Kasumi-1 (cell line): ENCODE measurements at places on chromosomes 1 and 21.
A peak's percentile ranks its signal among the peaks of the same experiment; 100 is the strongest.

- no peak for DNase-seq
Observed at GRCh38 chr1:150954708-150955107, 19.9 kb downstream of the CERS2 start.

DNA sequence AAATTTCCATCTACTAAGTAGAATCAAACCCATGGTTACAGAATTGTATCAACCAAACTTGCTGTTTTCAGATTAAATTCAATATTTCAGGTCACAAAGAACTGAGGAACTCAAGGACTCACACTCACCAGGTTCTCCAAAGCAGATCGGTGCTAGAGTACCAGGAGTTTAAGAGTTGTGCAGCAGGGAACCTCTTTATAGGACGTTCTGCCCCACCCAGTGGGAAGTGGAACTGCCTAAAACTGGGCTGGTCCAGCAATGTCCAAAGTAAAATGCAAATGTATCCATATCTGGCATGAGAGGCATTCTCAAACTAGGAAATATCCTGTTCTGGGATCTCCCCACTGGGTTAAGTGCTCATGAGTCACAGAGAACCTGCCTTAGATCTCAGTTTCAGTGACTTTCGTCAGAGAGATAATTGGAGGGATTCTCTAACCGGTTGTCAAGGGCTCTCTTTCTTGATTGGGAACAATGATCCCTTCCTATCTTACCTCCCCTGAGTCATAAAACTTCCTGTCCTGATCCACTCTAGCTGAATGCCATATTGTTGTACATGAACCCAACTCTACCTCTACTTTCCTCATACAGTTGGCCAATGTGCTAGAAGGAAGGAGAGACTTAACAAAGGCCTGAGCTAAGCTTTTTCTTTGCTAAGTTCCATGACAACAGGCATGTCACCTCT, at the start of gene SPRR2D:
TSS of gene SPRR2D (minus strand) at position 171 of the 682 bp plus-strand sequence. CDS start 774 bp downstream, outside the sequence.
- no peak for DNase-seq

GRCh38 chr1:198638894-198639635, at the start of gene PTPRC:
TSS of gene PTPRC (plus strand) at chr1:198639040. CDS start at chr1:198639269, 229 bp downstream.
- peak; percentile 96 for DNase-seq

- DNase-seq, result no peak
Observed at GRCh38 chr1:108502624-108503023, 52.5 kb downstream of the NBPF6 start.

DNA sequence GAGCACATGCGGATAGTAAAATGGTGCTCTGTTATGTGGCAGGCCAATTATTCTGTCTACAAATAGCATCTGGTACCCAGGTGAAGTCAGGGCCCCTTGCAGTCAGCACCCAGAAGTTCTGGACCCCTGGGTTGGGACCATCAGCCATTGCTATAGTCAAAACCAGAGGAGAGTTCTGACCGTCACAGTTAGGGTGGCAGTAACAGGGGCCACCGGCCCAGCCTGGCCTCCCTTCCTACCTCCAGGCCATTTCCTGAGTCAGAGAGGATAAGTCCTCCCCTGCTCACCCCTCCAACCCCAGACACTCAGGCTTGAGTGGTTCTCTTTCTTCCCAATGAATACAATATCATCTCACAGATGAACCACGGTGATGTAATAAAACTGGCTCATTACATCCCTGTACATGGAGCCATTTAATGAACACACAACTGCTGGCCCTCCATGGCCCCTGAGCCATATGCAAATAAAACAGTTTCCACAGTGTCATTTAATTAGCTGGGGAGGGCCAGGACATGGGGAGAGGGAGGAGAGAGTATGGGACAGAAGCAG, 673.6 kb downstream of the MATN1 start:
- no peak for DNase-seq

DNA sequence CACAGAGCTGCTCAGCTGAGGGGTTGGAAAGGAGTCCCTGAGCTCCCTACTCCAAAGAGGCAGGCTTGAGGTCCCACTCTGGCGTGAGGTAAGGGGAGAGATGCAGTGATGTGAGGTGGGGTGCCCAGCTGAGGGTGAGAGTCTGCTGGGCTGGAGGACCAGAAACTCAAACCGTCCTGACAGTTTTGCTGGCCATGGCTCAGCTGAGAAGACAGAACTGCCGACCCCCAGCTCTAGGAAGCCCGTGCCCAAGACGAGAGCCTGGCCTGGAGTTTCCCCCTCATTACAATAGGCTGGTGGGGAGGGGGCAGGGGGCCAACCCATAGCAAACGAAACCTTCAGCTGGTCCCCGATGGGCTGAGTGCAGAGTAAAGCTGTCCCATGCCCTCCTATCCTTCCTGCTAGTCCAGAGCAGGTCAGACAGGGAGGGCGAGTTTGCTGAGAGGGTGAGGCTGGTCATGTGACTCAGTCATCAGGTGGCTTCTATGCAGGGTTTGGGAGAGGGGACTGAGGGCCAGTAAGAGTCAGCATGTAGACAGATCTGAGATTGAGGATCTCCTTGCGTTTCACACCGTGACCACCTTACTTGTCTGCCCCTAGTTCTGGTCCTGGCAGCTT, 129.3 kb downstream of the PRDM2 start:
- DNase-seq, result no peak

DNA sequence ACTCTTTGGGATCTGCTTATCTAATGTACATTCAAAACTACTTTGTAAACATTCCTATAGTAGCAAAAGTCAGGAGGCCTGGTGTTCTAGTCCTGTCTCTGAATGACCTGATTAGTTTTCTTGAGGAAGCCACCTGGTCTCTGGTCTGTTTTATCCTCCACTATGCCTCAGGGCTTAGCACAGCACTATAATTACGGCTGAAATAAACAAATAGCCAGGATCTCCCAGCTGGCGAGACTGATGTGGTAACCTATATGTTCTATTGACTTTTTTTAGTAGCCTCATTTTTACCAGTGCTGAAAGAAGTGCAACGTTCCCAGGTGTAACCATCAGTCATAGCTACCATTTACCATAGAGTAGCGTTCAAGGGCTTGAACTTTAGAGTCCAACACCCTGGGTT, 24.2 kb upstream of the RPL11 start:
- no peak for DNase-seq

GRCh38 chr1:8193840-8194406, 124.0 kb upstream of the SLC45A1 start:
- no peak for DNase-seq

DNA sequence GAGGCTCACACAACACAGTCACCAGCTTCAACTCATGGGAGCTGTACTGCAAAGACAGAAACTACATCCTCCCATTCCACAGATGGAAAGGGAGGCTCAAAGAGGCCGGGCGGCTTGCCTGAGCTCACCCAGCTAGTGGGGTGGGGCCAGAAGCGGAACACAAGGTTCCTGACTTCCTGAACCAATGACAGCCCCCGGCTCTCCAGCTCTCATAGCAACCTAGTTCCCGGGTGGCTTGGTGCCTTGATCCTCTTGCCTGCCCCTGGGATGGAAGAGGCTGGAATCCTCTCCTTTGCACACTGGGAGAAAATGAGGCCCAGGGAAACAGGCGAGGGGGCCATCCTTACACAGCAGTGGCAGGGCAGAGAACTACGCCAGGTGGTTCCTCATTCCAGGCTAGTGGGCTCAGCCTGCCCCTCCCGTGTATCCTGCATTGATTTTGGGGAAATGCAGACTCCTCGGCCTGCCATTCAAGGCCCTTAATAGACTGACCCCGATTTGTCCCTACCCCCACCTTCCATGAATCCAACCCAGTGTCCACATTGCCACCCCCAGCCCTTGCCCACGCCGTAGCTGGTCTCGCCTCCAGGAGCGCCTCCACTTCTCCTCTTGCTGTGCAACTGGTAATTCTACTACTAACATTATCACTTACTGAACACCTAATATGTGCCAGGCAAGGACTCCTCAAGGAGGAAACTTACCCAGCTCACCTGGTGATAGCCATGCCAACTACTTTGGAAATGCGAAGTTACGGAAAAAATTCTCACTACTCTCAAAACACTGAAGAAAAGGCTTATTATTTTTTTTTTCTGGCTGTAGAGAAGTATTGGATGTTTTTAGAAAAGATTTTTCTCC, 5.0 kb downstream of the RAP1GAP start:
- DNase-seq, result peak; percentile 41

- DNase-seq, result peak; percentile 69
Observed at GRCh38 chr21:23936224-23936623, 1671.1 kb downstream of the MRPL39 start.

- DNase-seq, result no peak
Observed at GRCh38 chr1:94863297-94863911, 43.2 kb downstream of the SLC44A3 start.

GRCh38 chr1:86957221-86957620, 42.8 kb downstream of the HS2ST1 start:
- DNase-seq, result no peak

DNA sequence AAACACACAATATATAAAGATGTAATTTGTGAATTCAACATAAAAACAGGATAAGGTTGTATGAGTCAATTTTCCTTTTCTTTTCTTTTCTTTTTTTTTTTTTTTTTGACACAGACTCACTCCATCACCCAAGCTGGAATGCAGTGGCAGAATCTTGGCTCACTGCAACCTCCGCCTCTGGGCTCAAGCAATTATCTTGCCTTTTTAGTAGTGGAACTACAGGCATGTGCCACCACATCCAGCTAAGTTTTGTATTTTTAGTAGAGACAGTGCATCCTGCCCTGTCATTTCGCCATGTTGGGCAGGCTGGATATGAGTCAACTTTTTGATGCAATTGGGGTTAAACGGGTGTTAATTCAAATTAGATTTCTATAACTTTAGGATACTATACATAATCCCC, 10.3 kb upstream of the SPRR2B start:
- no peak for DNase-seq
